Fibroblast of skin of back (primary cell): ENCODE measurements at places on chromosomes 16 and 17.

DNA sequence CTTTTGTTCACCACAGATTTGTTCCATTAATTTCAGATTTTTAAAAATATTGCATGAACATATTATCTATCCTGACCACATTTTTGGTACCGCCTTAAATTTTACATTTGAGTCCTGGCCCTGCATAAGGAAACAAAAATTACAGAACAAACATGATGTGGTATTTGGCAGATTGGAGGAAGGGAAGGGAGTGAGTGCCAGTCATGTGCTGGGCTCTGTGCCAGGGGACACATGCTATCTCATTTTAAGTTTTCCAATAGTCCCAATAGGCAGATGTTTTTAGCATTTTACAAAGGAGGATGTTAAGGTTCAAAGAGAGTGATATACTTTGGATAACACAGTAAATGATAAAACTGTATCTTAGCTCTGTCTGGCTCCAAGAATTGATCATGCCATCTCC lies 185.1 kb downstream of the CDK5R1 start:
- DNase-seq, result peak; percentile 28

- DNase-seq, result no peak
Measured at GRCh38 chr17:50657627-50658026, 22.9 kb downstream of the ABCC3 start.

GRCh38 chr17:27525316-27525715 lies 69.1 kb downstream of the KSR1 start:
- no peak for DNase-seq

DNA sequence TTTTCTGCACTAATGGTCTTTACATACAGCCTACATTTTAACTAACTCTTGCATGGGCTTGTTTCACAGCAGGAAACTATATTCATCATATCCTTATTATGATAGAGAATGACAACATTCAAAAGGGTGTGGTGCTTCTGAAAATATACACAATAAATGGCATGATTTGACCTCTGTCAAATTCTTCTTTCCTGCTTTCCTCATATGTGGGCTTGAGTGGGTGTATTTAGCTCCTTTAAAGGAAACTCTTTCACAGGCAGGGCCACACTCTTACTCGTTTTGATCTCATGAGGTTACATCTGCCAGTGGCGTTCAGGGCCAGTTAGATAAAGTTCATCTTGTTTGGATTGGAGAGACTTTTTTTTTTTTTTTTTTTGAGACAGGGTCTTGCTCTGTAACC lies 6.1 kb downstream of the SLC35G3 start:
- DNase-seq, result peak; percentile 19

- DNase-seq, result peak; percentile 19
Measured at GRCh38 chr16:14015033-14015432, 56.1 kb upstream of the MRTFB start.

GRCh38 chr16:50722960-50723359 lies 18.9 kb upstream of the CYLD start:
- no peak for DNase-seq

GRCh38 chr16:76976101-76976500 lies 214.9 kb upstream of the MON1B start:
- no peak for DNase-seq

- peak; percentile 94 for DNase-seq
Measured at GRCh38 chr16:84718-85406, 6.8 kb downstream of the MPG start.

DNA sequence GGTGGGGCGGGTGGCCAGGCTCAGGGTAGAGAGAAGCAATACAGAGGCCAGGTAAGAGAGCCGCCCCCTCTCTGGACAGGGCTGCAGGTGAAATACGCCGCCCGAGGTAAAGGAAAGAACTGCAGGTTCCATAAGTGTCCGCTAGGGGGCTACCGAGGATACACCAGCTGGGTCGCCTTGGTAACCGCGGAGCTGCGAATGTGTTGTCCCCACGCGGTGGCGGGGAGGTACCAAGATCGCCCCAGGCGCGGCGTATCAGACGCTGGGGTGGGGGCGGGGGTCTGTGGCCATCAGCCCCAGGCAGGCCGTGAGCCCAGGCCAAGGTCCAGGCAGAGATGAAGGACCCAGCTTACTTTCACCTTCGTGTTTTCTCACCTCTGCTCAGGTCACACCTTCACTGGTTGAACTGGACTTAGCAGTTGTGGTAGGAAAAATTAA lies 18.4 kb upstream of the ZFP90 start:
- peak; percentile 77 for DNase-seq

DNA sequence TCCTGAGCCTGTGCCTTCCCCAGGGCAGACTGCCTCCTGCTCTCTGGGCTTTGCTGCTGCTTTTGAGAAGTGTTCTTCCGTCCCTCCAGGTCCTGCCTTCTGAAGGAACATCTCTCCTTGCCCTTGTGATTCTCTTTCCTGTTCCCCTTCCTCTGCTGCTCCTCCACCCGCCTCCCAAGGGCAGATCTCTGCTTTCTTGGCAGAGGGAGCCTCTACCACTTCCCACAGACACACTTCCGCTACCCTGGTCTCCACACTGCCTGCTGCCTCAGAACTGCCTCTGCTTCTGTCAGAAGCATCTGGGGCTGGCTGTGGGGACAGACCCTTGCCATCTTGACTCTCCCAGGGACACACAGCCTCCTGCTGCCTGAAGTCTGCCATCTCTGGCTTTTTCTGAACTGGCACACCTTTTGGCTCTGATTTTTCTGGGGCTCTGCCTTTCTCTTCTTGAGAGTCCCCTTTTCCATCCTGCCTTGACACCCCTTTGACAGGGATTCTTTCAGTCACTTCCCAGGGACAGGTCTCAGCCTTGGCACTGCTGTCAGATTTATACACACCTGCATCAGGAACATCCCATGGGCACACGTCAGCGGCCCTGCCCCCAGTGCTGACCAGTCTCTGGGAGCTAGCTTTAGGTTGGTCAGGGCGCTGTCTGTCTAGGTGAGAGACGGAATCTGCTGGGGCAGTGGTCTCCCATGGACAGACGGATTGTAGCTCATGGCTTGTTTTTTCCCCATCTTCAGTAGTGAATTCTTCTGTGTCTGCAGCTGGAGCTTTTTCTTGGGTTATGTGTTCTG lies 16.6 kb downstream of the GPR179 start:
- no peak for DNase-seq

DNA sequence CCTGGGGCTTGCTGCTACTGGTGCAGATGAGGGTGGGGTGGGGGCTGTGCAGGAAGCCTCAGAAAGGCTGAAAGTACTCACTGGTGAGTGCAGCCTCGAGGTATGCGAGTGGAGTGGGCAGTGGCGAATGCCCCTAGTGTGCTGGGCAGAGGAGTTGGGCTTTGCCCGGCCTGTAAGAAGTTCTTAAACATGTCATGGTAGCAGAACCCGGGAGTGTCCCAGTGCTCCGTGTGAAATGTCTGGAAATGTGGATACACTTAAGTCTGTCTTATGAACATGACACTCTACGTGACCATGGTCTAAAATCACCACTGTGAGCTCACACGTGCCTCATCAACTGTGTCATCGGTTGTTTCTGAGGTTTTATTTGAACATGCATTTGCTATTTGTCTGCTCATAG lies 1.7 kb downstream of the SMTNL2 start:
- DNase-seq, result no peak

- DNase-seq, result no peak
Measured at GRCh38 chr16:49478107-49478506, 104.5 kb downstream of the C16orf78 start.

GRCh38 chr16:46996952-46997458 lies 23.5 kb upstream of the DNAJA2 start:
- no peak for DNase-seq

GRCh38 chr16:59864981-59865666 lies 1131.0 kb upstream of the GOT2 start:
- peak; percentile 25 for DNase-seq

GRCh38 chr16:83247767-83248372 lies 559.9 kb upstream of the HSBP1 start:
- DNase-seq, result no peak

DNA sequence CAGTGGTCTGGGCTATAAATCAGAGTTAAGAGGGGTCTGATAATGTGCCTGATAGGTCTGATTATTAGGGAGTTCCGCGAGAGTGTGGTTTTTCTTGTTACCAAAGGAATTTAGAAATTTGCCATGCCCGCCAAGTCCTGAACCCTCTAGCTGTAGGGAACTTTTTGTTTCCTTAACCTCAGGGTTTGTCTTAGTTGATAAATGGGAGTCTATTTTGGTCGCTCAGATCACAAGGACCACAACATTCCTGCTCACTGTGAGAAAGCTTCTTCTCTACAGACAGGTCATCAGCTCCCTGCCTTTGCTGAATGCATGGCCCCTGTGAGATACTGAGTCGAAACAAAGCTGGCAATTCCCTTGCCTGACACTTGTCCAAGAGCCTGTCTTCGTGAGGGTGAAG lies 497.8 kb downstream of the HS3ST4 start:
- no peak for DNase-seq

GRCh38 chr17:77027271-77027889 lies 113.4 kb upstream of the SEC14L1 start:
- DNase-seq, result no peak

DNA sequence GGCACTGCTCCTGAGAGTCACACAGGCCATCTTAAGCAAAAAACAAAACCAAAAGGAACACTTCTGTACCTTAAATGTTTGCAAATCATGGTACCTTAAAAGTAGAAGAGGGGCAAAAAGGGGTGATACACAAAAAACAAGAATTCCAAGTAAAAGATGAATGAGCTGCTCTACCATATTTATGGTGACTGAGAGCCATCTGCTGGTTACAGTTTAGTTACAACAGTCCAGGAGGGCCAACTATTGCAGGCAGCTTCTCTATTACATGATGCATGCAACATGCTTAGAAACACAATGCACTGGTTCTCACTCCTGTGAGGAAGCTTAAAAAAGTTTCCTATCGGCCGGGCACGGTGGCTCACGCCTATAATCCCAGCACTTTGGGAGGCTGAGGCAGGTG lies 53.5 kb downstream of the STX8 start:
- peak; percentile 53 for DNase-seq

DNA sequence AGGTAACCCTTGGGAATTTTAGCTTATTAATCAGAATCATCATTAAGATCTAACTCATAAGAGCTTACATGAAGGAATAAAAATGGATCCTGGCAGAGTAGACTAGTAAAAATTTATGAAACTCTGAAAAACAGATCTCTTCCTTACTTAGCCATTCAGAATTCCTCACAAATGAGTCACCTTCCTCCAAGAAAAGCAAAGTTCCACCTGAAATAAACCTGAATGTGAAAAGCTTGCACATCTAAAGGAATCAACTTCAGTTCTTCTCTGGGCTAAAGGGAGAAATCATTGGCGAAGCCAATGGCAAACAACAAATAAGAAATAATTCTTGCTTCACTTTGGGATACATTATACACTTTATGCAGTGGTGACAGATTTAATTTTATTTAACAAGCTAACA lies 22.7 kb downstream of the MYO1D start:
- peak; percentile 12 for DNase-seq

DNA sequence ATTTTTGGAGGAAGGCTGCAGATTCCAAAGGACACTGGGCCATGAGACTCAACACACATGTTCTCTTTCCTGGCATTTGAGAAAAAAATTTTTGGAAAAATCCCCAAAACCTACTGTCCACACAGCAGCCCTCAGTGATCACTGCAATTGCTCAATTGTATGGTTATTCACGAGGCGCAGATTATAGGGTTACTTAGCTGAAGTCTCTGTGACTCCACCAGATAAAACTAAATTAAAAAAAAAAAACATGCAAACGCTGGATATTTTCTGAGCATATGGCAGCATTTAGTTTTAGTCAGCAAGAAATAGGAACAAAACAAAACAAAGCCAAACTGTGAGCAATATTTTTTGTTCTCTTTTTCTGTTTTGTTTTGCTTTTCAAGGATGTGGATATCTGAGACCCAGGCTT lies 83.8 kb upstream of the FAM20A start:
- DNase-seq, result no peak

DNA sequence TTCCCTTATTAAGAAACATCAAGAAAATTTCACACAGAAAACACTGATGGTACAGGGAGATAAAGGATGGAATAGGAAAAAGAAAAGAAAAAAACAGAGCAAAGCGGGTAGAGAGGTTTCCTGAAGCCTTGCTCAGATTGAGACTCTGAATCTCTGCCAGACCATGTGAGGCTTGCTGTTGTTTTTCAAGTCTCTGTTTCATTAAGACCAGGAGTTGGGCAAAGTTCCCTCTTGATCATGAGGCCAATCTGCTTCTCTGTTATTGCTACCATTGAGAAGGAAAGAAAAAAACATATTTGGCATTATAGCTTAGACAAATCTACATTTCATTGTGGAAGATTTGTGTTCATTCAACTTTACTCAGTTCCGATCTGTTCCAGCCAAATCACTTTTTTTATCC lies 201.6 kb upstream of the SOX9 start:
- DNase-seq, result no peak

DNA sequence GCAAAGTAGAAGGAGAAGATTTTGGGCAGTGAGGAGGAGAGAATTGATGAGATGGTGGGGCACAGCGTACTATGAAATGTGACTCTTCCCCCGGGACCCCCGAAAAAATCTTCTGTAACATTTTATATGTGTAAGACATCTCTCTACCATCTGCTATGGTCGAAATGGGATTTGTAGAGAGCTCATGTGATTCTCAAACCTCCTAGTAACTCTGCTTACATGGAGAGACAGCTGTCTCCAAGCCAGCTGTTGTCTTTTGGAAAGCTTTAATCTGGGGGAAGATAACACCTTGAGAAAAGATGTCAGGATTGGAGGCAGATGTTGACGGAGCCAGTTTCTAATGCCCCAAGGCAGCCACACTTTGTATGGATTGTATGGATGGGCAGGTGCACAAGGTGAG lies 94.1 kb downstream of the PRKCB start:
- DNase-seq, result no peak

DNA sequence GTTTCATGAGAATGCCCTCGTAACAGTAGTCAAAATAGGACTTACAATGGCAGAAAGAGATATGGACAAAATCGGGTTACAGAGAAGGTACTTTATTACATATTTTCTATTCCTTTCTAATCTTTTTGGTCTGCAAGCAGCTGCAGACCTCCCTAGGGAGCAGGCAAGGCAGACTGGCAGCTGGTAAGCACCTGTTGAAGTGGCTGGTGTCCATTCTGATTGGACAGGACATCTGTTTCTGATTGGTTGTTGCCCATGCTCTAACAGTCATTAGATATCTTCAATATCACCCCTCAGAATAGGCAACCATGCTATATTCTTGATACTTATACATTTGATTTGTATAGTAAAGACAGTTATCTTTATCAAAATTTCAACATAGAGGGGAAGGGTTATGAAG lies 606.3 kb downstream of the KCNJ2 start:
- DNase-seq, result no peak

GRCh38 chr16:77373726-77374125 lies 61.1 kb downstream of the ADAMTS18 start:
- DNase-seq, result no peak

DNA sequence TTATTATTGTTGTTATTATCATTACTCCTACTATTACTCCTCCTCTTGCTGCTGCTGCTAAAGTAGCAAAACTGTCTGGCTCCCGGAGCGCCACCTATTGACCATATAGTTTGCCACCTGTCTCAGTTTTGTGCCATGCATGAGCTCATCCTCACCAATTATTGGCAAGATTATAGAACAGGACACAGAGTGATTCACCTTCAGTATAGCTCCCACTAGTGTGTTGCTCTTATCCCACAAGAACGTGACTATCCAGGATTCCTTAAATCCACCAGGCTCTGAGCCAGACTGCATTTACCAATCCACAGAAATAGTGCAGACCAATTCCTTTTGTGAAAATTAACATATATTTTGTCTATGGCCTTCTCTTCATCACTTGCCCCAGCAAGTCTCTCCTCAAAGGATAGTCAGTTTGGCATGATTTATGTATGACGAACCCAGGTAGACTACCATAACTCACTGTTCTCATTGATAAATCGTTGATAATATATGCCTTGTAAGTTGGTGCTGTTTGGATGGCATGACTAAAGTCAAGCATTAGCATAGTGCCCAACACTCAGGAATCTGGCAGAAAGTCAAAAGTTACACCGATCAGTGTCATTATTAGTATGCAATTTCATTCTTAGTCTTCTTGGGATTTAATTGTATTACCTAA lies 405.5 kb upstream of the HSBP1 start:
- no peak for DNase-seq
